ENCODE measurements at places on chromosomes 4 and X. TPM values are rescaled to one million over a fixed set of nuclear protein-coding genes. Genes with fewer than 3 reads are reported as not detected.
A peak's percentile ranks its signal among the peaks of the same experiment; 100 is the strongest.

Gene TECRL
- 0.10 TPM for total RNA-seq

Gene G6PD
- total RNA-seq, result 26.2 TPM

GRCh38 chr4:96887857-96888256 is 1048.0 kb downstream of the PDHA2 start:
- H3K4me1 ChIP-seq, result no peaks in the 10 kb centered on the region
- H3K27me3 ChIP-seq, result no peaks in the 10 kb centered on the region
- no peaks in the 10 kb centered on the region for H3K36me3 ChIP-seq
- H3K4me3 ChIP-seq, result no peak overlapping the region

DNA sequence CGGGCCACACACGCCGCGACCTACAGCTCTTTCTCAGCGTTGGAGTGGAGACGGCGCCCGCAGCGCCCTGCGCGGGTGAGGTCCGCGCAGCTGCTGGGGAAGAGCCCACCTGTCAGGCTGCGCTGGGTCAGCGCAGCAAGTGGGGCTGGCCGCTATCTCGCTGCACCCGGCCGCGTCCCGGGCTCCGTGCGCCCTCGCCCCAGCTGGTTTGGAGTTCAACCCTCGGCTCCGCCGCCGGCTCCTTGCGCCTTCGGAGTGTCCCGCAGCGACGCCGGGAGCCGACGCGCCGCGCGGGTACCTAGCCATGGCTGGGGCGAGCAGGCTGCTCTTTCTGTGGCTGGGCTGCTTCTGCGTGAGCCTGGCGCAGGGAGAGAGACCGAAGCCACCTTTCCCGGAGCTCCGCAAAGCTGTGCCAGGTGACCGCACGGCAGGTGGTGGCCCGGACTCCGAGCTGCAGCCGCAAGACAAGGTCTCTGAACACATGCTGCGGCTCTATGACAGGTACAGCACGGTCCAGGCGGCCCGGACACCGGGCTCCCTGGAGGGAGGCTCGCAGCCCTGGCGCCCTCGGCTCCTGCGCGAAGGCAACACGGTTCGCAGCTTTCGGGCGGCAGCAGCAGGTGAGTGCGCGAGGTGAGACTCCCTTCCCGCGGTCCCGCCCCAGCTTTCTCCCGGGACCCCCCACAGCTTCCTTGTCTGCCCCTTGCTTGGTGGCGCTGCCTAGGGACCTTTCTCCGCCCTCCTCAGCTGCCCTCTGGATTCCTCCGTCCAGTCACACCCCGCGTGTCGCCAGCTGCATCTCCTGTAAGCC is 678 bp downstream of the BMP3 start:
- no peak overlapping the region for H3K27ac ChIP-seq
- peak overlapping the region; percentile 56 for H3K4me3 ChIP-seq
- H3K4me1 ChIP-seq, result peaks cover 8% of the 10 kb centered on the region
- no peaks in the 10 kb centered on the region for H3K36me3 ChIP-seq
- DNase-seq, result peak; percentile 19
- peaks cover 80% of the 10 kb centered on the region for H3K27me3 ChIP-seq

DNA sequence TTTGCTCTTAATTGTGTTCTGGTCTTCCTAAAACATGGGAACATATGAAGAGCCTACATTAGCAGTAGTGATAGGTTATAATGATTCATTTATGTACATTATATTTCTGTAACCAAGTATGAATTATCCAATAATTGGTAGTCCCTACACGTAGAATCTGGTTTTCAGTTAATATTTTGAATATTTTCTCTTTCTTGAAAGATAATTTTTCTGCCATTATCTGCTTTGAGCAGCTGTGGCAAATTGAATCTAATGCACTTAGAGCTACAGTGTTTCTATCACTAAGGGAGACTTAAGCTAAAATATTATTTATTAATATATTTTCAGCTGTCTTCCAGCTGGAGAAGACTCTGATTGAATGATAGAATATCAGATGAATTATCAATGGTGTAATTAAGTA is 21.0 kb downstream of the CEP44 start:
- H3K27ac ChIP-seq, result no peak overlapping the region
- DNase-seq, result no peak
- no peak overlapping the region for H3K4me3 ChIP-seq

Gene GPC3
- 874 TPM for total RNA-seq

- H3K4me3 ChIP-seq, result no peak overlapping the region
- no peaks in the 10 kb centered on the region for H3K36me3 ChIP-seq
- no peak for DNase-seq
- no peak overlapping the region for H3K27ac ChIP-seq
These were observed 494.5 kb downstream of the CFAP47 start for GRCh38 chrX:36414056-36414455.
